Activated CD8-positive, alpha-beta memory T cell treated with anti-CD3 and anti-CD28 coated beads for 4 hours (primary cell): ENCODE measurements at places on chromosomes 4 and X.

GRCh38 chrX:47515941-47516665, 33.1 kb upstream of the ZNF41 start:
- no peak for DNase-seq

DNA sequence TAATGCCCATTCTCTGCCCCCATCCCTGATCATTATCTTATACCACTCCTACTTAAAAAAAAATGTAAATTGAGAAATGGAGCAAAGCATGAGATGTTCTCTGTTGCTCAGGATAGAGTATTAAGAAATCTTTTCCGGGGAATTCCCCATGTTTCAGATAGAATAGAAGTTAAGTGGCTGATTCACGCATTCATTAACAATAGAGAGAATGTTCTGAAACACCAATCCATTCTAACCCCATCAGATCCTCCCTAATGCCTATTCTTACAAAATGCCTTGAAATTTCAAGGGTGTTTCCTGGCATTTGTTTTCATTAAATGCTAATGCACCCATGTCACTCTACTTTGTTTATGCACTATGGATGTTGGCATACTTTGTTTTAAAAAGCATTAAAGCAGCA, 101.1 kb downstream of the AREG start:
- no peak for DNase-seq

DNA sequence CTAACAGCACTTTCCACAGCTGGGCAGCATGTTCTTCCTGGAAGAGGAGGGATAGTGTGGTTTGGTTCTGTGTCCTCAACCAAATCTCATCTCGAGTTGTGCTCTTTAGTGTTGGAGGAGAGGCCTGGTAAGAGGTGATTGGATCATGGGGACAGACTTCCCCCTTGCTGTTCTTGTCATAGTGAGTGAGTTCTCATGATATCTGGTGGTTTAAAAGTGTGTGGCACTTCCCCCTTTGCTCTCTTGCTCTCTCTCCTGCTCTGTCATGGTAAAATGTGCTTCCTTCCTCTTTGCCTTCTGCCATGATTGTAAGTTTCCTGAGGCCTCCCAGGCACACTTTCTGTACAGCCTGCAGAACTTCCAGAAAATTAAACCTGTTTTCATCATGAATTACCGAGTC, 133.7 kb upstream of the NDP start:
- no peak for DNase-seq

DNA sequence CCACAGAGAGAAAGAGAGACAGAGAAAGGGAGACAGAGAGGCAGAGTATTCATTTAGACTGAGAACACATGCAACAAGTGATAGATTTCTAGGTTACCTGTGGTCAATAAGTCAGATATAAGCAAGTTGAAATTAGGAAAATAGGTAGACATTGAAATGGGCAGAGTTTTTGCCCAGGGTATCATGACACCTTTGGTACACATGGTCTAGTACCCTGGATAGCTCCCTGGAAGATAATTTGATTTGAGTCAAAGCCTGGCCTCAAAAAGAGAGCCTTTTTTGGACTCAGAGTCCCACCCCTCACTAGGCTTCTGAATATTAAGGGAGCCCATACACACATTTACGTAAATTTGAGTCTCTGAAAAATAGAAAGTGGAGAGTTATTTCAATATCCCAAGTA, 4.0 kb upstream of the RPS6KA6 start:
- DNase-seq, result no peak

DNA sequence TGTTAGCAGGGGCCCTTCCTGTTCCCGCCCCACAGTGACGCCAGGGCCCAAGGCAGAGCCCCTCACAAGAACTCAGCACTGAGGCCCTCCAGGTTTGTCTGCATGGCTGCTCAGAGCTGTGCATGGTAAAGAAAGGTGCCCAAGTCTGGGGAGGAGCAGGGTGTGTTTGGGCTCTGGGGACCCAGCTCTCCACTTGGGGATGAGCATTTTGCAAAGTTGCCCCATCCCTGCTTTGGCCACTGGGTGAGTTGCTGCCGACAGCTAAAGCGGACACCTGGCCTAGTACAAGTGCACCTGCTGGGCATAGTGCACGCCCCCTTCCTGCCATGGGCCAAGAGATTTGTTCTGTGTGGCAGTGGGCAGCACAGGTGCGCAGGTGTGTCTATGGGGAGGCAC, 2.0 kb upstream of the MXD4 start:
- DNase-seq, result no peak

GRCh38 chr4:1035510-1035909, 24.1 kb downstream of the FGFRL1 start:
- no peak for DNase-seq

GRCh38 chrX:136839196-136839595, 41.3 kb downstream of the RBMX start:
- DNase-seq, result no peak

- DNase-seq, result no peak
Observed at GRCh38 chrX:97389761-97390192, 506.1 kb downstream of the RPA4 start.

GRCh38 chrX:7143941-7144525, 3.5 kb upstream of the STS start:
- DNase-seq, result no peak

DNA sequence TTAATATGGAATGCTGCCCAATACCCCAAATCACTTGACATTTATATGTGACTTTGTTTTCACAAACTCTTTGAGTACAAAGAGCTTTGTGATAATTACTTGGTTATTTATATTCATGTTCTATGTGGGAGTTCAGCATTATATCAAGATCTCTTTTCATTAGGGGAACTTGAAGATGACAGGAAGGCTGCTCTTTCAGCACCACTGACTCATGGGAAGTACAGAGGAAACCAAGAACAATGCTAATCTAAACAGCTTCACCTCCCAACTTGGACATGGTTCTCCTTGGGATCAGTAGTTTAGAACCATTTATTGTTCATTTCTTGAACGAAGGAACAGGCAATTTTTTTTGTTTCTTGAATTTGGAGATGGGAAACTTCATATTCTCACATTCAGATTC, 184.0 kb upstream of the AFF2 start:
- DNase-seq, result no peak

DNA sequence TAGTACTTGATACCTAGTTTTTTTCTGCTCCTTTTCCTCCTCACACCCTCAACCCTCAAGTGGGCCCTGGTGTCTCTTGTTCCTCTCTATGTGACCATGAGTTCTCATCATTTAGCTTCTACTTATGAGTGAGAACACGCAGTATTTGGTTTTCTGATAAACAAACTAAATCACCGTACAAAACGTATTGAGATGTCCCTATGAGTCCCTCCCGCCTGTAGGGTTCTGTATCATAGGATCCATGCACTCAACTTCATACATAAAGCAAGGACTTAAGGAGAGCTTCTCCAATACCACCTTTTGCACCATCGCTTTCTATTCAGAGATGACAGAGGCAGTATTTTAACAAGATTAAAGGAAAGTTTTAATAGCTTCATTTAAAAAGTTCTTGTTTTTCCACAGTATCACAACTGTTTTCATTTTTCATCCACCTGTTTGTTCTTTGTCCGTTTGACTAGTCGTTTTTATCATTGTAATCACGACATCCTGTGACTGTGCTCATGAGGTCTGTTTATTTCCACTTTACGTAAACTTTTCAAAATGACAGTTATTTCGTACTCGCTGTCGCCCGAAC, 457 bp upstream of the RAB9A start:
- no peak for DNase-seq

GRCh38 chr4:98873059-98873458, 55.9 kb downstream of the EIF4E start:
- DNase-seq, result no peak

DNA sequence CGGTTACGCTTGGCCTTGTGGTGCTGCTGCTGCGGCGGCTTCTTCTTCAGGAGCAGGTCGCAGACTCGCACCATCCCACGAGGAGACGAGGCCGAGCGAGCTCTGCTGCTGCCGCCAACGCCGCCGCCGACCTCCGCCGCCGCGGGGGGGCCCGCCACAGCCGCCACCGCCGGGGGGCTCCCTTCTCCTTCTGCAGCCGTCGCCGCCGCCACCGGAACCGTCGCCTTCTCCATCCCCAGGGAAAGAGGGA, 237 bp downstream of the ANKRD17 start:
- no peak for DNase-seq

GRCh38 chr4:111480510-111480909, 664.7 kb upstream of the FAM241A start:
- no peak for DNase-seq

DNA sequence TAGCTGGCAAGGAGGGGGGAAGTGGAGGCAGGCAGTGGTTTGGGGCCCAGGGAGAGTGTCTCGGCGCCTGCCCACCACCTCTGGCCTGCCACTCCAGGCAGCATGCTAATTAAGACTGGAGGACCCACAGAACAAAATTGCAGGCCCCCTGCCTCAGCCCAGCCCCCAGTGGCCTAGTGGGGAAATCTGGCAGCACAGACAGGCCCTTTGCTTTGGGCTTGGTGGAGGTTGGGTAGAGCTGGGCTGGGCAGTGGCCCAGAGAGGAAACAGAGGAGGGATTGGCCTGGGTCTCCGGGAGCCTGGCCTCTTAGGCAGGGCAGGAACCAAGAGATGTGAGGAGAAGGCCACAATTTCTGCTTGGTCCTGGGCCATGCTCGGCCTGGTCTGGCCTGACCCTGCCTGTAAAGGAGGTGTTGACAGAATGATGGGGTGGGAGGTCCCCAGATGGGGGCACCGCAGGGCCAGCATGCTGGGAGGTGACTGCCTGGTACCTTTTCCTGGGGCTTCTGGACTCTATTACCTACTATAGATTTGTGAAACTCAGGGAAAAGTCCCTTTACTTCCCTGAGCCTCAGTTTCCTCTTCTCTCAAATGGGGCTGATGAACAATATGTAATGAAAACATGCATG, 92.4 kb upstream of the PJA1 start:
- DNase-seq, result no peak

GRCh38 chr4:11503166-11503565, 74.5 kb upstream of the HS3ST1 start:
- DNase-seq, result no peak

DNA sequence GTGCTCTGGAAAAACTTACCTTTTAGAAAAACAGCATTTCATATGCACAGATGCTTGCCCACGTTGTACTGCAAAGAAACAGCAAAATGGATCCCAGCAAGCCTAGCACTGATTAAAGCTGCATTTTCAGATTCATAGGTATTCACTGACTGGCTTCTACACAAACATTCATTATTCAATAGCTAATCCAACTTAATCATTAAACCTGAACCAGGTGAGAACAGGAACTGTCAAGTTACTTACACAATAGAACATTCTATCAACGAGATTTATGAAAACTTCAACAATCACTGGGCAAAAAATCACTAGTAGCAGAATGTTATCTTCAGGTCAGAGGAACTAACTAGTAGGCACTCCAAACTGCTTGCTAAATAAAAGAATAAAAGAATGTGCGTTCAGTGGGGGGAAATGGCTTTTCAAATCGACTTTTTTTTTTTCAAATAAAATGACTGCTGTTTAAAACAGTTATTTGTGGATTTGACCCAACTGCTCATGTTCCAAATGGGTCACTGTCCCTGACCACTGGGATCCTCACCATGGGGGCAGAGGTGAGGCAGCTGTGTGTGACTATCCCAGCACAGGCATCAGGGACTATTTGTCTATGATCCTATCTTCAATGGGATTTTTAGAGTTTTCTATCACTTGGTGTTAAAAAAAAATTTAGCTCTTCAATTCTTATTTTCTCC, 42.3 kb downstream of the STX18 start:
- DNase-seq, result no peak
